ENCODE measurements at places on chromosomes 2 and 18.

- no peak for DNase-seq
Measured at GRCh38 chr18:48917579-48918517, 32.9 kb downstream of the SMAD7 start.

DNA sequence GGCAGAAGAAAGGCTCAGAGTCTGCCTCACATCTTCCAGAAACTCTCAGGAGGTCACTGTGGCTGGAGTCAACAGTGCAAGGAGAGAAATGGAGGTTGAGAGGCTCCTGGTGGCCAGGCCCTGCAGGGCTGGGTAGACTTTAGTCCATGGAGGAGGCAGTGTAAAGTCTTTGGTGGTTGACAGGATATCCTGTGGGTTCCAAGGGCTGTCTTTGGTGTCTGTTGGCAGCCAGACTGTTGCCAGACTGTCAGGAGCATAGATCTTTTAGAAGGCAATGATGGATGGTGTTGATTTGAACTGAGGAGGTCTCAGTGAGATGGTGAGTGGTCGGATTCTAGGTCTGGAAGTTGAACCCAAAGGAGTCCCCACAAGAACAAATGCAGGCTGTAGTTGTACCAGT is 45.0 kb upstream of the SKOR2 start:
- no peak for DNase-seq

- DNase-seq, result no peak
Measured at GRCh38 chr2:199818026-199818425, 33.0 kb downstream of the FTCDNL1 start.

GRCh38 chr2:238042849-238043584 is 17.8 kb upstream of the SCLY start:
- no peak for DNase-seq

GRCh38 chr2:235707411-235708096 is 213.7 kb downstream of the AGAP1 start:
- DNase-seq, result no peak

DNA sequence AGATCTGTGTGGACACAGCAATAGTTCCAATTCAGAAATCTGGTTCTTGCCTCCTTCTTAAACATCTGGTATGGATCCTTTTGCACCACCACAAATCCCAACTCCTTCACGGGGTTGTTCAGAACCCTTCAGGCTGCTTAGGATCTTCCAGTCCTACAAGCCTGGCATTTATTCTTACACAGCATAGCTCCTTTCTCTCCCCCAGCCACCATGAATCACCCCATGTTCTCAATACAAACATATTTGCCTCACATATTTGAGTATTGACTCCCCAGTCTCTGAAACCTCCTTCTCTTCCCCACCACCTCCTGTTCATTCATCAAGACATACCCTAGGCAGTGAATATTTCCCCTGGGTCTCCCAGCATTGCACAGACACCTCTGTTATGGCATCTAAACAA is 155.2 kb downstream of the ALK start:
- DNase-seq, result no peak

DNA sequence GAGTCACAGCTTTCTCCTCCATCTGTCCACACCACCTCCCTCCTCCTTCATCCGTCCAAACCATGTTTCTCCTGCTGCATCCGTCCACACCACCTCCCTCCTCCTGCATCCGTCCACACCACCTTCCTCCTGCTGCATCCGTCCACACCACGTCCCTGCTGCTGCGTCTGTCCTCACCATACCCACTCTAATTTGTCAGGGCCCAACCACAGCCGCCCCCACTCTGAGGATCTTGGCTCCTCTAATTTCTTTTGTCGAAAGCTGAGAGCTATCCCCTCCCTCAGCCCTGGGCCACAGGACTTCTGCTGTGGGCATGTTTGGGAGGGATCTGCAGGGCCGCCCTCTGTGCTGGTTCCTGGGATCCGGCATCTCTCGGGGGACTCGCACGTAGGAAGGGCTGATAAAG is 67.4 kb downstream of the TPO start:
- DNase-seq, result no peak

- DNase-seq, result no peak
Measured at GRCh38 chr2:60350791-60351190, 202.7 kb downstream of the BCL11A start.

- no peak for DNase-seq
Measured at GRCh38 chr18:36534154-36534688, 236.7 kb downstream of the FHOD3 start.

DNA sequence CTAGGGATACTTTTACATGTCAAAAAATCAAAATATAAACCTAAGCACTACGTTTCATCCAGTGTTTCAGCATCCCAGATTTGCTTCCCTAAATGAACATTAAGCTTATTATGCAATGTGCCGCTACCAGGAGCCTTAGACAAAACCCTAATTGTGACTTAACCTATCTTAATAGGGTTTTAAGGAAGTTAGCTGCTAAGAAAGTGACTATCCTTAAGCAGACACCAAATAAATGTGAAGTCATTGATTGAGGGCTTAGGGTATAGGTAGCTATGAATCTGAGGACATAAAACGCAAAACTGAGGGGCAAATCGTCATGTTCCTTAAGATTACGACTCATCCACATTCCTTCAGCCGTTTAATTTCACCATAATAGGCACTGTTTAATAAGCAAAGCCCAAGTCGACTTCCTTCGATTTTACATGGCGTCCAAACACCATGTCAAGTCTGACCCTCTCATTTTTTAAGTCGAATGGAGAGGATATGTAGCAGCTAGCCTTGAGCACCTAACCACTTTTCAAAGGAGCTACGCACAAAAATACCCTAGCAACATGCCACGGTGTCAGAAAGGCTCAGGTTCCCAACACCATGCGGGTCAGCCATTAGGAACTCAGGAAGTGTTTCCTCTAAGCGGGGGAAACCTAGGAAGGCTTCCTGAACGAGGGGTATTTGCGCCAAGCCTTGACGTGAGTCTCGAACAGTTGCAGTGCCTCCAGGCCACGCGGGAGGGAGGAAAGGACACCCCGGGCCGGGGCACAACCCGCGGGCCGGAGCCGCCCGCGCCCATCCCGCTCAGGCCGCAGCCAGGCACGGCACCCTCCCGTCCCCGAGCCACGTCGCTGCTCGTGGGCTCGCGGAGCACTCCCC is 1.0 kb downstream of the HDLBP start:
- DNase-seq, result peak; percentile 59

DNA sequence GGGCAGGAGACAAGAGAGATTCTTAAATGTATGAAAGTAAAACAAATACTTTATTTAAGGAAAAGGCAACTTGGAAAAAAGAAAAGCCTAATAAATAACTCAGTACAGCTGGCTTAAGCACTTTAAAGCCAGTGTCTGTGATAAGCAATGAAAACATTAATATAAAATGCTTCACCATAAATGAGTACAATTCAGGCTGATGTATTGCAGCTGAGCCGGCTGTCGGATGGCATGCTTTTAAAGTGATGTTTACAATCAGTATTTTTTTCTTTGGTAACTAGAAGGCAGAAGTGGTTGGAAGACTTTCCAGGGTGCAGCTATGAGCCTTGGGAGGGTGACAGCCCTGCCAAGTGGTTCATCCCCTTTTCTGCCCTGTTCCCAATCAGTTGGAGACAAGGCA is 58.7 kb upstream of the CELF4 start:
- no peak for DNase-seq

DNA sequence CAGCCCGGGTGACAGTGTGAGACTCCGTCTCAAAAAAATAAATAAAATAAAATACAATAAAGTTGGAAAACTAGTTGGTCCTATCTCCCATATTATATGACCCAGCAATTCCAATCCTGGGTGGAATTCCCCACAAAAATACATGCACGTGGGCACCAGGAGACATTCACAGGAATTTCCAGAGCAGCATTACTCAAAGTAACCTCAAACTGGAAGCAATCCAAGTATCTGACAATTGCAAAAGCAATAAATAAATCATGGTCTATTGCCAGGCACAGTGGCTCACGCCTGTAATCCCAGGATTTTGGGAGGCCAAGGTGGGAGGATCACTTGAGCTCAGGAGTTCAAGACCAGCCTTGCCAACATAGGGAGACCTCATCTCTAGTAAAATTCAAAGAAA is 101.2 kb upstream of the MAP4K4 start:
- DNase-seq, result peak; percentile 76

DNA sequence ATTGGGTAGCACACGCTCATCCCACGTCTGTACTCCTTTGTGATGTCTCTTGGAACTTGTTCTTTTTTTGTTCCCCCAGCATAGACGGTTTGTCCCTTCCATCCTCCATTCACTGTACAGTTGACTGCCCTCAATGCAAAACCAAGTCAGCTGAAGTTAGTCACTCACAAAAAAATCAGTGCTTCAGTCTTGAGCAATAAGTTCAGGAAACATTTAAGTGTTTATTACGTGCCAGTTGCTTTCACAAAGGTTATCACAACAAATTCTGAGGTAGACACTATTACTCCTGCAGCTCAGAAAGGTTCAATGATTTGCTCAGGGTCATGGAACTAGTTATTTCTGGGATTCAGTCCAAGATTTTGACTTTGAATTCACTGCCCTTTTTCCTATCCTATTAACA is 102.2 kb downstream of the PDE1A start:
- DNase-seq, result peak; percentile 74

- no peak for DNase-seq
Measured at GRCh38 chr18:62621546-62621945, 93.8 kb upstream of the PHLPP1 start.

DNA sequence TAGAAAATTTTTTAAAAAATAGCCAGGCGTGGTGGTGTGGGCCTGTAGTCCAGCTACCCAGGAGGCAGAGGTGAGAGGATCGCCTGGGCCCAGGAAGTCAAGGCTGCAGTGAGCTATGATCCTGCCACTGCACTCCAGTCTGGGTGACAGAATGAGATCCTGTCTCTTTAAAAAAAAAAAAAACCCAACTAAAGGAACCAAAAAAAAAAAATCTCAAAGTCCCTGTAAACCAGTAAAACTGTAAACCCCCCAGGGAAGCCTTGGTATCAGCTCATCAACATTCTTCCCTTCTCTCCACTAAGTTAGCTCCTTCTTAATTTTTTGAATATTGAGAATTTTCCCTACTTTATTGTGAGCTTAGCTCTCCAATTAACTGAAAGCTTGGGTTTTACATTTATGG is 8.4 kb upstream of the MCFD2 start:
- DNase-seq, result no peak

DNA sequence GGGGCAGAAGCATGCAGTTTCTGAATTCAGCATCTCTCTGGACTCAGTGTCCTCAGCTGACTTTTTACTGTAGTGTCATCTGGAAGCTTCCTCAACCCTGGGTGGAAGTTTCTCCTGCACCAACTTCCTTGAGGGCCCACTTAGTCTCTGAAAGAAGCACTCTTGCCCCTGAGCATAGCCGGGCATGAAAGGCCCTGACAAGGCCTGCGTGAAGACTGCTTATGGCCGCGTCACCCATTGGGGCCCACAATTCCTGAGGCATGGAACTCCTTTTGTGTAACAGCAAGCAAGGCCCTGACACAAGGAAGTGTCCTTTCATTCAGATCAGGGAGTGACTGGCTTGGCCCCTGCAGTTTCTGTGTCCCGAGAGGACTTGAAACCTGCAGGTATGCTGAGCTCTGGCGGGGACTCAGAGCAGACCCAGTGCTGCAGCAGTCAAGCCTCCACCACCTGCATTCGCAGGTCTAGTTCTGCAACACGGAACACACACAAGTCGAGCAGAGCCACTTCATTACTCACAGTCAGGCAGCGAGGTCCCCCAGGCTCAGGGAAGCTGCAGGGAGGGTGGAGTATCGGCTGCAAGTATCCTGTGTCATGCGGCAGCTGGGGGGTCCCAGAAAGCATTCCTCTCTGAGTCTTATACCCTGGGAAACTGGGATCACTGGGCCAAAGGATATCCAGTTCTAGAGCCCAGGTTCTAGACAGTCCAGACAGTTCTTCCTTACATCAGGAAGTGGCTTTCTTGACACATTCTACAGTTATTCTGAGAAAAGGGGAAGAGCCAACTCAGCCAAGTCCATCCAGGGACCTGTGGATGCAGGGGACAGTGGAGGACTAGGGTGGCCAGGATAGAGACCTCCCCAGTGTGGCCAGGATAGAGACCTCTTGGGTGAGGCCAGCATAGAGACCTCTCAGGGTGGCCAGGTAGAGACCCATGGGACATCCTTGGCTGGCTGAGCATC is 35.6 kb upstream of the PRLH start:
- no peak for DNase-seq

- DNase-seq, result no peak
Measured at GRCh38 chr2:206424134-206424533, 19.2 kb upstream of the ADAM23 start.

GRCh38 chr2:235098269-235098668 is 146.5 kb downstream of the SH3BP4 start:
- no peak for DNase-seq

DNA sequence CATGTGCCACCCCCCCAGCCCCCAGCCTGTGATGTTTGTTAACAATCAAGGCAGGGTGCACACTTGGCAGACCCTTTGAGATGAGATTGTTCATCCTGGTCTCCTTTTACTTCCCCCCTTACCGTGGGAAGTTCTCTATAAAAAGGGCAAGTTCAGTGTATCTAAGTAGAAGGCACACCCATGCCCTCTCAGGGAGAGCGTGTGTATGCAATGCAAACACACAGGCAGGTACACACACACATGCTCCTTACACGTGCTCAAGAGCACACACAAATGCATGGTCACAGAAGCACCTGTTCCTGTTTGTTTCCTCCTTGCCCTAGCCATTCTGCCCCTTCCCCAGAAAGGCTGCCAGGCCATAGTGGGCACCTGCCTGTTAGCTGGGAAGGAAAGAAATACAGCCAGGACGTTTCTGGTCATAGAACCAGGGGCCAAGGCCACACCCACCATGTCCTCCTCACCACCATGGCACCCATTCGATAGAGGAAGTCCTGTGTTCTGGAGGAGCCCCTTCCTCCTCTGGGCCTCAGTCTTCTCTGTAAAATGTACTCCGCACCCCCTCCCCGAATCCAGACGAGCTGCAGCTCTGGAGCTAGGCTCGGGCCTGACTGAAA is 3.1 kb downstream of the ATOH8 start:
- no peak for DNase-seq

Data from MCF 10A (cell line).